ENCODE measurements at places on chromosomes 4 and X.

DNA sequence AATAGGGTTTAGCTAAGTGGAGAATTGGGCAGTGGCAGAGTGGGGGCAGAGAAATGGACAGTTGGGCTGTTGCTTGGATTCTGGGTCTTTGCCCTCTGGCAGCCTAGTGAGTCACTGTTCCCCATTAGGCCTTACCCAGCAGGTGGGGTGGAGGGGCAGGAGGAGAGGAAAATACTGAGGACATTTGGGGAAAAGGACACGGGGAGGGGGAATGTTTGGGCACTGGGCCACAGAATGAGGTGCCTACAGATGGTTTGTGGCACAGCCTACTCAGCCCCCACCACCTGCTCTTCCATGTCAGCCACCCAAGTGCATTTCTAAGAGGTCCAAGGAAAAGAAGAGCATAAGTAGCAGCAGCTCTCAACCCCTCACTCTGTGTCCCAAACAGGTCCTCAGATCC, 13.0 kb downstream of the SLC16A2 start:
- no peak for DNase-seq

GRCh38 chrX:100373673-100374072, 36.4 kb downstream of the PCDH19 start:
- DNase-seq: no peak

DNA sequence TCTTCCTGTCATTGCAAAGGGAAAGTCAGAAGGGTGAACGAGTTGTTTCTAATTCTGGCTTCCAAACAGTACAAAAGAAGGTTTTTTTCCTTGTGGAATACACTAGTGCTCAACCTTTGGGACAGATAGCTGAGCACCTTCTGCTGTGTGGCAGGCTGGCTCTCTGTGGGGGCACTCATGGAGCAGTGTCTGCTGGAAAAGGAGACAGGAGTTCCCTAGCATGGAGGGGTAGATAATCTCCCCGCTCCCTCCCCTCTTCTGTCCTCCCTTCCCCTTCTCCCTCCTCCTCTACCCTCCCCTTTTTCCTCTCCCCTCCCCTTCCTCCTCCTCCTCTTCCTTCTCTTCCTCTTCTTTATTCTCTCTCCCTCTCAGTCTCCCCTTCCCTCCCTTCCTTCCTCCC, 62.4 kb upstream of the MTM1 start:
- no peak for DNase-seq

DNA sequence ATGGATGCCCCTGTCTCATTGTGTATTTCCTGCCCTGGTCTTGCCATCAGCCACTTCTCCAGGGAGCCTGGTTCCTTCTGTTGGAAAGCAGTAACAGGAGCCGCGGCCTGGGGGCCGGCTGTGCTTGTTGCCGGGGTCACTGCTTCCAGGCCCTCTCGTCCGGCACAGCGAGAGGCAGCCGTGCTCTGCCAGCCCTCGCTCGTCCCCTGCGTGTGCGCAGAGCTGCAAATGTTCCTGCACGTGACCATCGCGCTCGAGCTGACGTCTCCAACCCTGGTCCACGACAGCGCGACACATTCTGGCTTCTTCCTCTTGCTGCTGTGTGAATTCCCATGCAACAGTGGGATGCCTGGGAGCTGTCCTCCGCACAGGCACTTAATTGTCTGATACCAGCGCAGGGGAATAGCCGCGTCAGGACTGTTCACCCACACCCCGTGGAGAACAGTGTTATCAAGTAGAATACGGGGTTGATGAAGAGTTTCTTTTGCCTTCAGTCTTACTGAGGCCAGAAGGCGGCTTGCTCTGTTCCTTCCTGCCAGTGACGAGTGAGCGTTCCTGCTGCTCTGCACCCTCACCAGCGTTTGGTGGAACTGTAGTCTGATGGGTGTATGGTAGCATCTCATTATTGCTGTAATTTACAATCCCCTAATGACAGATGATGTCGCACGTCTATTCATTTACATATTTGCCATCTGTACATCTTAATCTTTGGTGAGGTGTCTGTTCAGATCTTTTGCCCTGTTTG, 12.3 kb downstream of the PDE6B start:
- DNase-seq: no peak

- no peak for DNase-seq
Measured at GRCh38 chrX:136497556-136498052, at the start of gene HTATSF1. Gene HTATSF1 (plus strand): TSS chrX:136497592. CDS start chrX:136497685, 93 bp downstream.

DNA sequence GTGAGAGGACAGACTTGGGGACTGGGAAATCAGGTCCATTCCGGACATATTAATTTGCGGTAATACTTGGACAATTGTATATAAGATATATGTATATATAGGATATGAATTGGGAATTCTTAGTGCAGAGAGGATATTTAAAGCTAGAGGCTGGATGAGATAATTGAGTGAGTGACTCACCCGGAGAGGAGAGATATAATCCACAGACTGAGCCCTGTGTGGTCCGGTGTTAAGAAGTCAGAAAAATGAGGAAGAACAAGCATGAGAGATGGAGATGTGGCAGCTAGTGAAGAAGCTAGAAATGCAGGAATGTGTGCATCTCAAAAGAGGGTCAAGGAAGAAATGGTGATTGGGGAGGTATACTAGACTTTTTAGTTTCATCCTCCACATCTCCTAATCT, 336.2 kb downstream of the SLC7A11 start:
- DNase-seq: no peak

GRCh38 chr4:14054391-14054790, 426.9 kb upstream of the BOD1L1 start:
- DNase-seq: no peak

- no peak for DNase-seq
Measured at GRCh38 chrX:1914606-1915365, 299.9 kb downstream of the ASMT start.

DNA sequence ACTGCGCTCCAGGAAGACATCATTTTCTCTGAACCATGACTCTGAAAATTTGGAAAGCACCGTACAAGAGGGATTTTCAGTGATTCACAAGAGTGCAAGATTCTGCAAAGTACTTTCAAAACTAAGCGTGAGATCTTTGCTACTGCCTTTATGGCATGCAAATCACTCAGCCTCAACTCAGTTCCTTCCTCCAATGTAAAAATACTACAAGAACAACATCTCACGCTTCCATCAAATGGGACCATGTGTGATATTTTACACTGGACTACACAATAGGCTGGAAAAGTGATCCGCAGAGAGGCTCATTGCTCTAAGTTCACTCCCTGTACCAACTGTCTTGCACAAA, 674 bp upstream of the IL15 start:
- DNase-seq: no peak

GRCh38 chrX:68669094-68669860, 21.8 kb downstream of the STARD8 start:
- no peak for DNase-seq

DNA sequence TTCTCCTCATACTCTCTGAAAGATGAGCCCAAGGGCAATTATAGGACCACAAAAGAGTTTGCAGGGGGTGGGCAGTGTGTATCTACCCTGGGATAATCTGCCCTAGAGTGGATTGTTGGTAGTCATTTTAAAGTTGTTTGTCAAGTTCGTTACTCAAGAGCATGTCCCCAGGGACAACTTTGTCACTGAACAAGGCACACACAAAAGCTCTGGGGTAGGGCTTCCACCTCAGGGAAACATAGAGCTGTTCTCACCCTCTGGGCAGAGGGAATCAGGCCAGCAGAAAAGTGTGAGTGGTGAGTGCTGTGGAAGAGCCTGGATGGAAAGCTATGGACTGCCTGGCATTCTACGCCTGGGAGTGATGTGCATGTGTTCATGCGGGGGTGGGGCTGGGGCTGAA, 23.3 kb upstream of the LEF1 start:
- DNase-seq: no peak

GRCh38 chr4:169464080-169464479, 148.3 kb downstream of the NEK1 start:
- DNase-seq: no peak

- peak; percentile 16 for DNase-seq
Measured at GRCh38 chr4:24476282-24476681, 108.1 kb downstream of the DHX15 start.

- DNase-seq: no peak
Measured at GRCh38 chr4:70734971-70735370, 13.2 kb downstream of the RUFY3 start.

DNA sequence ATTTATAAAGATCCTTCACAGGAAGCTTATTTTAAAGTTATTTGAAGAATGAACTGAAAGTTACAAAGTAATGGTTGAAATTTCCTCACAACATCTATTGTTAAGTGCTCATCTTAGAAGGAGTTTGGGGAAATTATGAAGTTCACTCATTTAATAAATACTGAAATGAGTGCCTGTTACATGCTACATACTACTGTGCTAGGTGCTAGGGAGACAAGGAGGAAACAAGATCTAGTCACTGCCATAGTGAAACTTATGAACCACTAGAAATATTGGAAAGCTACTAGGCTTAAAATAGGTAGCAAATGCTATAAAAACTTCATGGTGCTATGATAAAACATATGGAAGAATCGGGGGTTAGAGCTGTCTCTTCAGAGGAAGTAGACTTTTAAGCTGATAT, 97.1 kb downstream of the JADE1 start:
- no peak for DNase-seq

DNA sequence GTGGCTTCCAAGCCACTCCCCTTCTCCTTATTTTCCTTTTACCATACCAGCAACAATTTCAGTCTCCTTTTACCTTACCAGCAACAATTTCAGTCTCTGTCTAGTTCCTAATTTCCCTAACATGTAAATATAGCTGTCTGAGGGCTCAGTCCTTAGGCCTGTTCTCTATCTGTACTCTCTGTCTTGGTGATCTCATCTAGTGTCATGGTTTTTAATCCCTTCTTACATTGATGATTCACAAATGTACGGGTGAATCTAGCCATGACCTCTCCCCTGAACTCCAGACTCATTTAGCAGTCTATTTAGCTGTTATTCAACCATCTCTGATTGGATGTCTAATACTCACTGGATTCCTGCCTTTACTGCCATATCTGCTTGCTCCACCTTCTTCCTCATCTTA, 7.2 kb downstream of the IL15 start:
- no peak for DNase-seq

DNA sequence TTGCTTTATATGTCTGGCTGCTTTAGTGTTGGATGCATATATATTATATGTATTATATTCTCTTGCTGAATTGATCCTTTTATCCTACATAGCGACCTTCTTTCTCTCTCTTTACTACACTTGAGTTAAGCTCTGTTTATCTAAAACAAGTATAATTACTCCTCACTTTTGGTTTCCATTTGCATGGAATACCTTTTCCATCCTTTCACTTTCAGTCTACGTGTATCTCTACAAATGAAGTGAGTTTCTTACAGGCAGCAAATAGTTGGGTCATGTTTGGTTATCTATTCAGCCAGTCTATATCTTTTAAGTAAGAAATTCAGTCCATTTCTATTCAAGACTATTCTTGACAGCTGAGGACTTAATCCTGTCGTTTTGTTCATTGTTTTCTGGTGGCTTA, 167.5 kb upstream of the USP38 start:
- DNase-seq: no peak

DNA sequence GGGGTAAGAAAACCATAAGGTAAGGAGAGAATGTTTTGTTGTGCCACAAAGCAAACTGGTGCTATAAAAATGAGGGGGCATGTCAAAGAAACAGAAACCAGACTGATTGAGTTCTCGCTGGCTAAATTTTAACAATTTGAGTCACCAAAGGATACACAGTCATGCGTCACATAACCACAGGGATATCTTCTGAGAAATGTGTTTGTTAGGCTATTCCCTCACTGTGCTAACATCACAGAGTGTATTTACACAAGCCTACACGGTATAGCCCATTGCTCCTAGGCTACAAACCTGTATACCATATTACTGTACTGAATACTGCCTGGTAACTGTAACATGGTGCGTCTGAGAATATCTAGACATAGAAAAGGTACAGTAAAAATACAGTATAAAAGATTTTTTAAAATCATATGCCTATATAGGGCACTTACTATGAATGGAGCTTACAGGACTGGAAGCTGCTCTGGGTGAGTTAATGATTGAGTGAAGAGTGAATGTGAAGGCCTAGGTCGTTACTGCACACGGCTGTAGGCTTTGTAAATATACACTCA, 50.1 kb downstream of the FBXW7 start:
- DNase-seq: peak; percentile 90

- no peak for DNase-seq
Measured at GRCh38 chr4:16672421-16672820, 226.0 kb downstream of the LDB2 start.

- no peak for DNase-seq
Measured at GRCh38 chrX:29787656-29788055, 427.7 kb upstream of the MAGEB2 start.

GRCh38 chr4:75567725-75568124, 11.9 kb downstream of the ODAPH start:
- no peak for DNase-seq

- no peak for DNase-seq
Measured at GRCh38 chr4:66490729-66491128, 820.4 kb upstream of the EPHA5 start.

DNA sequence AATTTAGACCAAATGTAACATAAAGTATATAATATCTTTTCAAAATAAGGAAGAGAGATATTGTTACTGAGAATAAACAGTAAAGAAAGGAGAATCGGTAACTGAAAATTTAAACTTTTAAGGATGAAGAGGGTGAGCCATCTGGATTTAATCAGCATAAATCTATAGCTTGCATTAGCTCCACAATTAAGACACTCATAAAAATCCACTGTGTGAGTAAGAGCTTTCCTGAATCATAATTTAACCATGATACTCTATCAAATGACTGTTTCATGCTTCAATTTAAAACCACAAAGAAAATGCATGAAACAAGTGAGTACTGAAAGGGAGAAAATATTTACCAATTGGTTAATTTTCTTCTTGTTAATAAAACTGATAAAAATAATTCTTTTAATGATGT, 951.5 kb upstream of the SLIT2 start:
- no peak for DNase-seq

DNA sequence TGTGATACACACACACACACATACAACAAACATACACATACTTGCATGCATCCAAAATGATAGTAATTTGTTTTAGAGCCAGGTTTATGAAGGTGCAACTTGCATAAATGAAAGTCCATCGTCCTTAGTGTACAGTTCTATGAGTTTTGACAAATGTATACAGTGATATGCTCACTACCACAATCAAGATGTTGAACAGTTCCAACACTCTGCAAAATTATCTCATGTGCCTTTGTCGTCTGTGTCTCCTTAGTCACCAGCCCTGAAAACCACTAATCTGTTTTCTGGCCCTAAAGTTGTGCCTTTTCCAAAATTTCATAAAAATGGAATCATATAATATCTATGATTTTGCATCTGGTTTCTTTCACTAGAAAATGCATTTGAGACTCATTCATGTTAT, 67.8 kb upstream of the ANXA3 start:
- DNase-seq: no peak

GRCh38 chrX:120549483-120550452, 11.0 kb downstream of the CUL4B start:
- peak; percentile 58 for DNase-seq
